ENCODE measurements at places on chromosomes 5 and 9.
A peak's percentile ranks its signal among the peaks of the same experiment; 100 is the strongest.

DNA sequence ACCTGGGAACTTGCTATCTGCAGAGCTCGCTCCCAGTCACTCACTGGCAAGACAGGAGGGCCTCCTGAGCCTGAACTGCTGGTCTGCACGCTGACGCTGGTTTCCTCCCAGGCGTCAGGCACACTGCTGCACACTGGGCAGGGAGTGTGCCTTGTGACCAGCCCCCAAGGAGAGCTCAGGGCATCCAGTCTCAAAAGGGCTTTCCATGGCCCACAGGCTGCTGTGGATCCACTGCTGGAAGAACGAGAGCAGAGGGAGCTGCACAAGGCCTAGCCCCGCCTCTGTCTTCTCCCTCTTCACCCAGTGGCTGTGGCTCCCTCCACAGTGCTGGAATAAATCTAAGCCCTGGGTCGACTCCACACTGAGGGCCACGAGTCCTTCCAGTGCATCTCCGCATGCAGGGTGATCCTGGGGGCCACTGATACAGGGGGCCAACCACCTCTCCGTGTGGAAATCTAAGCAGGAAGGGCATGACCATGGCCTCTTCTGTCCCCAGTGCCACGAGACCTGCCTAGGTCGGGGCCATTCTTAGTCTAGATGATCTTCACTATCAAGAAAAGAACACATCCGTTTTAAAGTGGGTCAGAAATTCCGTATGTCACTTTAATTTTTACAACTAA, 93.6 kb downstream of the CAMSAP1 start:
- DNase-seq: no peak

DNA sequence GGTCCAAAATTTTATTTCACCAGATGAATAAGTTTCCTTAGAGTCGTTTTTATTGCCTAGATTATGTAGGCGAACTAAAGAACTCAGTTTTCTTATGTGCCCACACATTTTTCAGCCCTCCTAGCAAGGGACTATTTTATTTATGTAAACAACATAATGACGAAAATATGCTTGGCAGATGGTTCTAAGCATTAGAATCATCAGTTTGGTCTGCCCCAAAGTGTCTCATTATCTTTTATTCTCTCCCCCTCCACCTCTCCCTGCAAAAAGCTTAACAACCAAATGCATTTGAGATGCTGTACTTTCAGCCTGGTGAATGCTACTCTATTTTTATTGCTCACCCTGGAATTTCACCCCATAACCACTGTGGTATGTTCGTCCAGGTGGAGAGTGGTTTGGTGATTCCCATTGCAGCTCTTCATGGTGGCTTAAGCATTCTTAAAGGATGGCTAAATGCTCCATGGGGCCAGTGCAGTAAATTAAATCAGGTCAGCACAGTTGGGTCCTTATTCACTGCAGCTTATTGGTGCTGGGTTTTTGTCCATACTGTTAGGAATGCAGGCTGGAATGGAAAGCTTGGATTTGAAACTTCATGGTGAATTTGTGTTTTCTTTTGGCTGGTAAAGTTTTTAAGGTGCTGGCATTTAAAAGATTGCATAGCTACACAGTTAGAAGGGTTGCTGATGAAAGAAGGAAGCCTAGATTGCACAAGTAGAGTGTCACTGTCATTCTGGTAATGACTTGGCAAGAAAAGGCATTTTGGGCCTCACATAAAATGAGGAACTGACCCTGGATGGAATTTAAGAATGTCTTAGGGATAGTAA, 39.2 kb downstream of the TLE4 start:
- DNase-seq: peak; percentile 52

GRCh38 chr5:86684222-86684621, 66.5 kb downstream of the COX7C start:
- DNase-seq: no peak

DNA sequence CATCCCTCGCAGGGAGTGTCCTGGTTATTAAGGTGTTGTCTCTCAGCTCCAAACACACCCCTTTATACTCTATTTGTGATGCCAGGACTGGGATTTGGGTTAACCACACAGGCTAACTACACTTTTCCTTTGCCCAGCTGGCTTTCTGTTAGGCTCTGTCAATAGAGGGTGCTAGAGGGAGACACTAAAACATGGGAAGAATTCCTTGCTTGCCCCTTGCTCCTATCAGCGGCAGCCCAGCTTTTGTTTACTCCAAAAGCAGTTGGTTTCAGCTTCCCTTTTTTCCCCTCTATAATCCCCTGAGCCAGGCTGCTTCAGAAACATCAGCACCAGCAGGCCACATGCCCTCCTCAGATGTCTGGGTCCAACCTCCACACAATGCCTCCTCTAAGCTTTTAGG, 297.1 kb downstream of the KCTD16 start:
- DNase-seq: peak; percentile 46

- DNase-seq: no peak
These were observed 39.0 kb downstream of the NIPSNAP3B start for GRCh38 chr9:104802906-104803305.

Measured in retinal pigment epithelial cell (primary cell).